Activated naive CD8-positive, alpha-beta T cell treated with anti-CD3 and anti-CD28 coated beads, Interleukin-2, amount 10 ng/mL, durations not matched to agents 7 days and 5 days (primary cell): ENCODE measurements at places on chromosomes 6 and 20. TPM values are rescaled to one million over a fixed set of nuclear protein-coding genes. Genes with fewer than 3 reads are reported as not detected.

The HLA-DRB5 gene
- total RNA-seq = 0.26 TPM

The VIP gene
- total RNA-seq = not detected

The BEND3 gene
- 2.4 TPM for total RNA-seq

The ZBTB12 gene
- total RNA-seq = 1.9 TPM

The FERMT1 gene
- total RNA-seq = not detected
